ENCODE measurements at places on chromosomes 4 and X.

GRCh38 chrX:153674219-153674851 is 722 bp upstream of the PNCK start:
- no peak for DNase-seq

GRCh38 chr4:73452953-73453700 is 17.1 kb downstream of the AFP start:
- no peak for DNase-seq

DNA sequence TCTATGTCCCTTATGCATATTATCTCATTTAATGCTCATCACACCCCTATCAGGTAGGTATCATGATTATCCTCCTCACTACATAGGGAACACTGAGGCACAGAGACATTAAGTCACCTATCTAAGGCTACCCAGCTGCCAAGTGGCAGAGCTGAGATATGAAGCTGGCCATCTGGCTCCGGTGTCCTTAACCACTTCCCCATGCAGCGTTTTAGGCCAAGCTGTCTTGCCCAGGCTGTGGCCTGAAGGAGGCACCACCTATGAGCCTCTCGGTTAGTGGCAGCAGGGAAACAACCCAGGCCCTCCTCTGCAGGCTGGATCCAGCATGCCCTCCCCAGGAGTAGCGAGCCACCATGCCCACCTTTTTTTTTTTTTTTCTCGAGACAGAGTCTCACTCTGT is 16.3 kb downstream of the PJA1 start:
- no peak for DNase-seq

GRCh38 chr4:7031558-7032449 is 11.4 kb upstream of the TADA2B start:
- DNase-seq, result no peak

DNA sequence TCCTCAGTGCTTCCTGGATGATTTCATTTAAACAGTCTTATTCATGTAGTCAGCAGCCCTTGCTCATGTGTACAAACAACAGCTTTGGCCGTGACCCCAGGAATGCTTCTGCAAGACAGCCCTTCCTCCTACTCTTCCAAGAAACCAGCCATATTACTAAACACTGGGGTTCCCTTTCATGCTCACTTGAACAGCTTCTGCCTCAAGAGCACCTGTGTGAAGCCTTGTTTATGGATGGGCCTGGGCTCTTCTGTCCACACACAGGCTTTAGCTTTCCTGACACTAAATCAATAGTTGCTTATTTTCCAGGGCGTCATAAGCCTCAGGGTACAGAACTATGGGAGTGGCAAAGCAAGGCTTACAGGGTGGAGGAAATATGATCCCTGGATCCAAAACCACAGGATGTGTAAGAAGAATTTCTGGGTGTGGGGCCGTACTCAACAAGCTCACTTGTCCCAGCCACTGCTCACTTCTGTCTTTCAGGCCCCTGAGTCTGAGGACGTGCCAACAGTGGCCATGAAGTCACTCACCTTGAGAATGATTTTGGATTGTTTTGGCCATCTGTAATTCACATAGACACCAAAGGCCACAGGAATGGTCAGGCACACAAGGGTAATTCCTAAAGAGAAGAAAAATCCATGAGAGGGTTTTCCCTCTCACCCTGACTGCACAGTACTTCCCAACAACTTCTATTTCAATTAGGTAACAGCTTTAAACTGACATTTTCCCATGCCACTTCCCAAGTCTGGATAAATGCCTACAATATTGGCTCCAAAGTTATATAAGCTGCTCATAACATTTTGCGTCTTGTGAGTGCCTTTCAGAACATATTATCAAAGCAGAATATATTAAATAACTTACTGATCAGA is 17.7 kb downstream of the SLC10A6 start:
- DNase-seq, result no peak

GRCh38 chr4:7062816-7063215 is 5.0 kb downstream of the GRPEL1 start:
- DNase-seq, result no peak

DNA sequence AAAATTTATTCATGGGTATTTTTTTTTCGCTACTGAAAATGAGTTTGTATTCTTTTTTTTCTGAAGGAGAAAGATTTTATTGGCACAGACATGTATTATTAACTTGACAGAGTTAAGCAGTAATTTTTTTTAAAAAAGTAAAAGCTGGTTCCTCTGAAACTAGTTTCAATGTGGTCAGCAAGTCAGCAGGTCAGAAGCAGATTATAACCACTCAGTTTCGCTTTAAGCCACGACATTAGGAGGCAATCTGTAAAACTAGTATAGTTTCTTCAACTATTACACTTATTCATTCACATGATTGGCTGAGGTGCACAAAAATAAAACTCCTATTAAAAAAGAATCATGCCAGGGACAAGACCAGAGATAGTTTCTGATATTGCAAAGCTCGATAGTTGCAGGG is 714.2 kb upstream of the PCDH7 start:
- no peak for DNase-seq

GRCh38 chrX:2343413-2343812 is 157.4 kb downstream of the DHRSX start:
- no peak for DNase-seq

DNA sequence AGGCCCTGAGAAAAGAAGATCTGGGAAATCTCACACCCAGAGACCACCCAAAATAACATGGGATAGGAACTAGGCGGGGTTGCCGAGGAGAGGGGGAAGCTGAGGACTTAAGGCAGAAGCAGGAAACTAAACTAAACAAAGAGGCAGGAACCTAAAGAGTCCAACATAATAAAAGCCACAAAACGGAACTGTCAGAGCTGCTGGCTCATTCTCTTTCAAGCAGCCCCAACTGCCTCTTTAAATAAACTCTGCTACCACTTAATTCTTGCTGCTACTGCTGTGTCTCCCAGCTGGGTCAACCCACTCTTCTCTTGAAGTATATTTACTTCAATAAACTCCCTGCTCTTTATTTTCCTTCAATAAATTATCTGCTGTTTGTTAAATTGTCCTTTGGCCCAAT is 44.5 kb downstream of the MAGEB16 start:
- DNase-seq, result no peak

DNA sequence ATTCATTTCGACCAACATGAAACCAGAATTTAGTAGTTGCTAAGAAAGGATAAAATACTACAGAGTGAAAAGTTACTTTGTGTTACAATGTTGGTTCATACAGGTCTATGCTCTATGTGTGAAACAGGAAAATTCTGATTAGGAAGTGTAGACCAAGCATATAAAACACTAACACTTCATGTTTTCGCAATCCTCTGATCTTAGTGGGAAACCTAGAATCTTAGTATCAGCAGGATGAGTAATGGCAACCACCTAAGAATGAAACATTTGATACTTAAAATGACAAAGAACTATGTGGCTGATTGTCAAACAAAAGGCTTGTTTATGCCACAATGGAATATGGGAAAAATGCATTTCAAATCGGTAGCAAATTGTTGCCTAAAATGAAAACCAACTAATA is 116.1 kb downstream of the AMMECR1 start:
- no peak for DNase-seq

- no peak for DNase-seq
Measured at GRCh38 chrX:99703473-99703872, 706.6 kb downstream of the PCDH19 start.

DNA sequence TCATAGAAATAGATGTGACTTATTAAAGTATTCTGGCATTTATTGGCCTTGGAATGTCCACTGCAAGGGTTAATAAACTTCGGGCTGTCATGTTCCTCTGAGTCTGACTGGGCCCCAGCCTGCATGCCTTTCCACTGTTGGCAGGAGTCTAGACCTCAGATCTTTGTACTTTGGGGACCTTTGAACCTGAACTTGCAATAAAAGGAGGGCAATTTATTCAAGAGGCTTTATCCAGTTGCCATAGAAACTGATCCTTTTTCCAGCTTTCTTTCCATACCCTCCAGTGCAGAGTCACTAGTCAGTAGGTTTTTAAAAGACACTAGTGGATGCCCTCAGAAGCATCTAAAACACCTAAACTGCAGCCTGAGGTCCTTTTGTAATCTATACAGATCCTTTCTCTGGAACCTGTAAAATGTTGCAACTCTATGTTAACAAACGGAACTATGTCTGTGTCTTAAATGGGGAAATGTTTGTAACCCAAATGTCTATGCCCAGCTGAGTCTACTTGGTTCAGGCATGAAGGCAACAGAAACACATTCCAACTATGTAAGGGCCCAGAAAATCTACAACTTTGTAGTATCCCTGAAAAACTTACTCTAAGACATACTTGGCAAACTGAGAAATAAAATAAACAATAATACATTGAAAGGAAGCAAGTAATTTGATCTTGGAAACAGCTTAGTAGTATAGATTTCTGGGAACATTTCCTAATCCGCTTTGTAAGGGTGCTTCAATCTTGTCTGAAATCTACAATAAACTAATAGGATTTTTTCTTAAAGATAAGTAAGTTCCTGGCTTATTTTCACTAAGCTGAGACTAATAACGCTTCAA is 41.5 kb downstream of the SOWAHB start:
- DNase-seq, result no peak

GRCh38 chr4:45294464-45294863 is 568.1 kb upstream of the GNPDA2 start:
- DNase-seq, result no peak

- no peak for DNase-seq
Measured at GRCh38 chr4:61201961-61202637, 2.0 kb downstream of the ADGRL3 start.

- DNase-seq, result no peak
Measured at GRCh38 chr4:176920694-176921093, 128.0 kb upstream of the VEGFC start.

DNA sequence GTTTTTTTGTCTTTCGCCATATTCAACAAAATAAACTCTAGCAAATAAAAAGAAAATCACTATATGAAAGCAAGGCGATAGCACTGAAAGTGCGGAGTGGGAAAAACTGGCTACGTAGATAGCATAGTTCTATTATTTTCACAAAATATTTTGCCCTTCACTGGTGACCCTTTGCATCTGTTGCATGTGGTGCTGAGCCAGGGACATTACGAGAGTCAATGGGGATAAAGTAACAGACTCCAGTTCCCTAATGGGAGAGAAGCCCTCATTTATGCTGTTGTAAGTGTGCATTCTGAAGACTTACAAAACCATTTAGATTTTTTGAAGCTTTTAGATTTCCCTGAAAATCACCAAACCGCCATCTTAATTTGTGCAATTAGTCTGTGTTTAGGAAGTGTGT is 501.6 kb downstream of the PPARGC1A start:
- DNase-seq, result no peak

DNA sequence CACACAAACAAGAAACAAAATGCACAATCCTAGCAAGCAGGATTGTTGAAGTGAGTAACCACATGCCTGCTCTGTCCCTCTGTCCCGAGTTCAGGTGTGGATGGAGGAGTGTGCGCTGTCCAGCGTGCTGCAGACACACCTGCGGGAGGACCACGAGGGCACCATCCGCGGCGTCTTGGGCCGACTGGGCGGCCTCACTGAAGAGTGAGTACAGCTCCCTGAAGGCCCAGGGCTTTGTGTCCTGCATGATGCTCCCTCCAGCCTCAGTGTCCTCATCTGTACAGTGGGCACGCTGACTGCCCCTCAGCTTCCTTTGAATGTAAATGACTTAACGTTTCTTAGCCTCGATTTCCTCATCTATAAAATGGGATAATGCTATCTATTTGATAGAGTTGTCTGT is 82.5 kb downstream of the EVC start:
- DNase-seq, result no peak

DNA sequence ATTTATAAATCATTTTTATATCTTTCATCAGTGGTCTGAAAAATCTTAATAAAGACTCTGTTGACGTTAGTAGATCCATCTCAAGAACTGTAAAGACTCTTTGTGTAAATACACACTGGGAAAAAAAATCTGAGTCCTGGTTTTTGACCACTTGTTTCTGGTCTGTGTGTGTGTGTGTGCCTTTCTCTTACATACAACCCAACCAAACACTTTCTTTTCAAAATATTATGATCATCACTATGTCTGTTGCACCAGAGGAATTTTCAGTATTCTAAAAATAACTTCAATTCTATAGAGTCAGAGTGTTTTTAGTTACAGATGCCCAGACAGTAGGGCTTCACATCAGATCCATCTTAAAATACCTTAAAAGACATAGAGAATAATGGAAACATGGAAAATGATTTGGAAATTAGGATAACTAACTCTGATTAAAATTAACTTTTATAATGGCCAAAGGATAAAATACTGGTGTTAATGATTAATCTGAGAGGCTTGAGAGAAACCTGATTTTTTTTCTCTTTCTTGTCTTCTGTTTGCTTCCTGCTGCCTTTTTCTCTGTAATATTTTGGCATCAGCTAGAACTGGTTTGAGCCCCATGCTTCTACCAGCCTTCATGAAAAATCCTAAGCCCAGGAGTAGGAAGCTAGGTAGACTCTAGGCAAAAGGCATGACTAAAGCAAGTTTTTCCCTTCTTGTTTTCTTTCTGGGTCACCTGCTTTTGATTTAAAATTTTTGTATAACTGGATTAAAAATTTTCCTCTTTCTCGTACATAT is 99.7 kb downstream of the ATXN3L start:
- DNase-seq, result no peak

DNA sequence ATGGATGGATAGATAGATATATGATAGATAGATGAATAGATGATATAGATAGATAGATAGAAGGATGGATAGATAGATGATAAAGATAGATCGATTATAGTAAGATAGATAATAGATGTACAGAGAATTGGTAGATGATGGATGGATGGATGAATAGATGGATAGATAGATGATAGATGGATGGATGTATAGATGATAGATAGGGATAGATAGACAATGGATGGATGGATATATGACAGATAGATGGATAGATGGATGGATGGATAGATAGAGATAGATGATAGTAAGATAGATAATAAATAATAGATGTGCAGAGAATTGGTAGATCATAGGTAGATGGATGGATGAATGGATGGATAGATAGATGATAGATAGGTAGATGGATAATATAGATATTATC is 12.2 kb downstream of the GYG2 start:
- DNase-seq, result no peak

GRCh38 chrX:49308604-49309269 is 5.3 kb downstream of the GAGE10 start:
- no peak for DNase-seq

DNA sequence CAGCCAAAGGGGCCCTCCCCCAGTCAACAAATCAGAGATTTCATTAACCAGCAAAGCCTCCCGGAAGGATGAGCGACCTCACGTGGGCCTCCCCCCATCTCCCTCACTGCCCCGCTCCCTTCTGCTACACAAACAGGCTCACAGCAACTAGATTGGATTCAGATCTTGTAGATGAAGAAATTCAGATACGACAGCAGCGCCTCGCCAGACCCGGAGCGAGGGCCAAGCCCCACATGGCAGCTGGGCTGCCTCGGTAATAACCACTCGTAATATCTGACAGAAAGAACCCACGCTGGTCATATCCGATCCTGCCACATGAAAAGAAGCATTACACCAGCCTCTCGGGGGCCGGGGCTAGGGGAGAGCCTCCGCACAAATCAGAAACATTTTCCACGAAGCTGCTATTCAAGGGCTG is 581.3 kb downstream of the BCOR start:
- no peak for DNase-seq

DNA sequence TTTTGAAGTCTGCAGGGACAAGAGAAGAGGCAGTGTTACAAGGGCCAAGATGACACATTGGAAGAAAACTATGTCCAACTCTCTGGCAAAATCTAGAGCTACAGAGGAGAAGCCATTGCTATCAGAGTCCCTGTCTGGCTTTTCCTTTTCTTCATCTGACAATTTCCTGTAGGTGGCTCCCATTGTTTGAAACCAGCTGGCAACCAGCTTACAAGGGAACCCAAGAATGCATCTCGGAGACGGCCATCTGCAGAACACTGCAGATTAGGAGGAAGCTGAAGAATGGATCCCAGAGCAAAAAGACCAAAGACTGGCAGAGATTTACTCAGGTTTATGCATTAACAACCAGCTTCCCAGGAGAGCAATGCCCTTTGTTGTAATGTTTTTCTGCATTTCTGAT is 216.2 kb upstream of the CTSO start:
- no peak for DNase-seq

- DNase-seq, result no peak
Measured at GRCh38 chr4:20474119-20474518, 222.4 kb downstream of the SLIT2 start.
